ENCODE measurements at places on chromosomes 12 and 14.

GRCh38 chr12:100643246-100643645 is 69.8 kb downstream of the GAS2L3 start:
- DNase-seq, result no peak

- DNase-seq, result peak; percentile 82
Measured at GRCh38 chr12:116483959-116484750, 75.0 kb upstream of the MAP1LC3B2 start.

DNA sequence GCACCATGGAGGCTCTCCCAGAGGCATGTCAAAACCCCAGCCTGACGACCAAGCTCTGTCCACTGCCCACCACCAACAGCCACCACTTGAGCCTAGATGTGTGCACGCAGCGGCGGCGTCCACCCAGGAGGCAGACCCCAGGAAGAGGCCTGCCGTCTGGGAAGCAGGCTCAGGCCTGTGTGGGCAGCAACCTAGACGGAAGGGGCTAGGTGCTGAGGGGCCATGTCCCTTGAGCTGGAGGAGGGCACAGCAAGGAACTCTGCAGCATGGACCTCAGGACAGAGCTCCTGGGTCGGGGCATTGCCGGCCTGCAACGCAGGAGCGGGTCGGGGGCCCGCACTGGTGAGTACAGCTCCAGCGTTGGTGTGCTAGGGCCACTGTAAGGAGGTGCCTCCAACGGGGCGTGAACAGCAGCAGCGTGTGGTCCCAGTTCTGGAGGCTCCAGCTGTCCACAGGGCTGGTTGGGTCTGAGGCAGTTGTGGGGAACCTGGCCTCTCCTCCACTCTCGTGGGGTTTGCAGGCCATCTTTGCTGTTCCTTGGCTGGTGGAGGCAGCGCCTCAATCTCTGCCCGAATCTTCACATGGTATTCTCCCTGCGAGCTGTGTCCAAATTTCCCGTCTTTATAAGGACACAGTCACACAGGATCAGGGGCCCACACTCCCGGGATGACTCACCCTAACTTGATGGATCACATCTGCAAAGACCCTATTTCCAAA is 20.5 kb downstream of the ZBTB42 start:
- DNase-seq, result peak; percentile 12

DNA sequence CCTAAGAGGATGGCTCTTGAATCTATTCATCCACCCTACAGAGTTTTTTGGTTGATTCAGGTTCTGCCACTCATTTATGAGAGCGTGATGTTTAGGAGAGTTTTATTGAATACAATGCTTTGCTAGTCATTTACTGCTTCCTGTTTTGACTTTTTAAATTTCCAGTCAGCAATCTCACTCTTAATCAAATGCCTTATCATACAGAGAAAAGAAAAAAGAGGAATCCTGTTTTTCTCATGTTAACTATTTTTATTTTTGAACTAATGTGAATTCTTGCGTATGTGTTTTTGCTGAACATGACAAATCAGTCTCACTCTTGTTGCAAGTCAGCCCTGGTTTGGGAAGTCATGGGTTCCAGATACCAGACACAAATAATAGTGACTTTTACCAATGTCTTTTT is 22.1 kb upstream of the LGMN start:
- no peak for DNase-seq

GRCh38 chr12:51198568-51199365 is 19.1 kb downstream of the POU6F1 start:
- DNase-seq, result no peak

- peak; percentile 47 for DNase-seq
Measured at GRCh38 chr14:70809225-70810219, at the start of gene MAP3K9. TSS of gene MAP3K9 (minus strand) at chr14:70809513. CDS start at chr14:70809171, 342 bp downstream.

GRCh38 chr12:84696281-84696680 is 216.3 kb downstream of the SLC6A15 start:
- no peak for DNase-seq

GRCh38 chr14:100306998-100307765 is 938 bp upstream of the SLC25A29 start:
- no peak for DNase-seq

- DNase-seq, result peak; percentile 51
Measured at GRCh38 chr12:96500693-96501092, 11.3 kb downstream of the CFAP54 start.

- DNase-seq, result no peak
Measured at GRCh38 chr12:119512772-119513497, 80.6 kb upstream of the TMEM233 start.

- no peak for DNase-seq
Measured at GRCh38 chr12:127282786-127283565, 984.0 kb upstream of the TMEM132C start.

GRCh38 chr14:56299306-56299984 is 181.2 kb downstream of the PELI2 start:
- DNase-seq, result no peak

DNA sequence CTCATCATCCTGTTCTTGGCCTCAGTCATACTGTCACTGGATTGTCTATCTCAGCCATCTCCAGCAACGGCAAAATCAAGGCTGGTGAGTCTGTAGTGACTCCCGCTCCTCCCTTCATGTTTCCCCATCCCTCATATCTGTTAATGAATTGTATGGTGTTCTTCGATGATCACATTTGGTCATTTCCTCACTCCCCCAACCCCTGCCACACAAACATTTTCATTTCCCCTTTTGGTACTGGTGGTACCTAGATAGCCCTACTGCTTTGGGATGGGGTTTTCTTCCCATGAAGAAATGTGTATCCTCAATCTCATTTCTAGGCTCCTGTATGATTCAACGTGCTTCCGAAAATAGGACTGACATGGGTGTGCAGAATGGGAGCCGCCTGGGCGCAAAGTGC is 2.7 kb upstream of the KLHL33 start:
- no peak for DNase-seq
